ENCODE measurements at places on chromosomes 1 and 21. TPM values are rescaled to one million over a fixed set of nuclear protein-coding genes. Genes with fewer than 3 reads are reported as not detected.

DNA sequence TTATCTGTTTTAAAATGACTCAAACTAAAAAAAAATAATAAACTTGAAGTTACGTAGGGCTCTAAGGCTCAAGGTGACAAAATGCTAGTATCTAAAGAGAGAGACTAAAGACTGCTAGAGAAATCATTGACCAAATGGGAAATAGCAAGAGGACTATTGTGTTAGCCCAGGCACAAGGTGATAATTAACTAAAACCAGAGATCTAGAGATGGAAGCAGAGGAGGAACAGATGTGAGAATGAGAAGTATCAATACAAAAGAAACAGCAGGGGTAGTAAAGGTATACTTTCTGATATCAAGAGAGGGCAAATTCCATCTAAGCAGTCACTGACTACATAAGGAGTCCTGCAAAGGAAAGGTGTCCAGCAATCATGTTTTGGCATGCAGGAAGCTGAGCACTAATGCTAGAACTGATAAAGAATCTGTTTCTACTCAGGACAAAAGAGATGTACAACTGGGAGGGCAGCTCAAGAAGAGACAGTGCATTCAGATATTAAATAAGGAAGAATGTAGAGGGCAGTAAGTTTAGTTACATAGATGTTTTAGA, 100.2 kb upstream of the GNG4 start:
- DNase-seq: peak; percentile 33

Gene SPAG17
- polyA plus RNA-seq: 1.4 TPM

Gene ENAH
- polyA plus RNA-seq: 44.4 TPM

Gene KRTAP19-2
- polyA plus RNA-seq: not detected

Gene C1orf94
- polyA plus RNA-seq: not detected

DNA sequence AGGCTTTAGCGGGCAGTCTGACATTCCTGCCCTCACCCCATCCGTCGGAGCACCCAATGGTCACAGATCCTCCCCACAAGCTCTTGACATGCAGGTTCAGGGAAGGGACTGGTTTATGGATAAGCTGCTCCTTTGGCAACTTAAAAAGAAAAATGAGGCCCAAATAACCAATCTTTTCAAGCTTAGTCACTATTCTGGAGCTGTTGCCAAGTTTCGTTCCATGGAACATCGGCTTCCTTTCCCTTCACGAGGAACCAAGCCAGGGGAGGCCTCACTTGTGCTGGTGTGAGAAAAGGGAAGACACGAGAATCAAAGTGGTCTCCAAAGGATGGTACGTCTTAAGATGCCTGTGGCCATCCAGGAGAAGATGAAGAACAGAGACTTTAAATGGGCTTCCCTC, 46.1 kb upstream of the LPAR3 start:
- no peak for DNase-seq
